HFFc6 (cell line): ENCODE measurements at places on chromosomes 7 and 10. TPM values are rescaled to one million over a fixed set of nuclear protein-coding genes. Genes with fewer than 3 reads are reported as not detected.

GRCh38 chr10:13685885-13686284 lies 99.1 kb downstream of the PRPF18 start:
- peaks cover 2% of the 10 kb centered on the region; the same call in 1 of the 2 replicates for H3K27me3 ChIP-seq
- H3K4me3 ChIP-seq: no peak overlapping the region
- H3K36me3 ChIP-seq: peaks cover 66% of the 10 kb centered on the region
- peaks cover 48% of the 10 kb centered on the region for H3K4me1 ChIP-seq
- peak overlapping the region; percentile 91 for H3K27ac ChIP-seq
- DNase-seq: no peak

GRCh38 chr7:131878777-131879176 lies 322.3 kb upstream of the PODXL start:
- H3K27ac ChIP-seq: no peak overlapping the region

GRCh38 chr10:6279540-6280267 lies 77.0 kb downstream of the PFKFB3 start:
- peak; percentile 64 for DNase-seq
- peak overlapping the region; percentile 56 for H3K4me3 ChIP-seq
- peaks cover 36% of the 10 kb centered on the region for H3K4me1 ChIP-seq
- no peaks in the 10 kb centered on the region; the same call in 1 of the 2 replicates for H3K27me3 ChIP-seq
- no peaks in the 10 kb centered on the region for H3K36me3 ChIP-seq

- H3K27ac ChIP-seq: no peak overlapping the region
- H3K36me3 ChIP-seq: no peaks in the 10 kb centered on the region
- no peak overlapping the region for H3K4me3 ChIP-seq
- DNase-seq: no peak
- H3K4me1 ChIP-seq: peaks cover 9% of the 10 kb centered on the region
- H3K27me3 ChIP-seq: peaks cover 2% of the 10 kb centered on the region
Observed at GRCh38 chr7:100221231-100221718, 1.5 kb downstream of the PVRIG start.

- peaks cover 55% of the 10 kb centered on the region for H3K4me1 ChIP-seq
- H3K27me3 ChIP-seq: peaks cover 2% of the 10 kb centered on the region; the same call in 1 of the 2 replicates
- no peaks in the 10 kb centered on the region for H3K36me3 ChIP-seq
- peak overlapping the region; percentile 23 for H3K4me3 ChIP-seq
- no peak for DNase-seq
- H3K27ac ChIP-seq: peak overlapping the region; percentile 36; the same call in 1 of the 2 replicates
Observed at GRCh38 chr10:109996225-109996624, 11.6 kb upstream of the ADD3 start.

- peaks cover 37% of the 10 kb centered on the region for H3K4me1 ChIP-seq
- DNase-seq: peak; percentile 93
- peaks cover 2% of the 10 kb centered on the region; the same call in 1 of the 2 replicates for H3K27me3 ChIP-seq
- H3K4me3 ChIP-seq: no peak overlapping the region
Observed at GRCh38 chr7:121544726-121545125, 148.6 kb upstream of the FAM3C start.

DNA sequence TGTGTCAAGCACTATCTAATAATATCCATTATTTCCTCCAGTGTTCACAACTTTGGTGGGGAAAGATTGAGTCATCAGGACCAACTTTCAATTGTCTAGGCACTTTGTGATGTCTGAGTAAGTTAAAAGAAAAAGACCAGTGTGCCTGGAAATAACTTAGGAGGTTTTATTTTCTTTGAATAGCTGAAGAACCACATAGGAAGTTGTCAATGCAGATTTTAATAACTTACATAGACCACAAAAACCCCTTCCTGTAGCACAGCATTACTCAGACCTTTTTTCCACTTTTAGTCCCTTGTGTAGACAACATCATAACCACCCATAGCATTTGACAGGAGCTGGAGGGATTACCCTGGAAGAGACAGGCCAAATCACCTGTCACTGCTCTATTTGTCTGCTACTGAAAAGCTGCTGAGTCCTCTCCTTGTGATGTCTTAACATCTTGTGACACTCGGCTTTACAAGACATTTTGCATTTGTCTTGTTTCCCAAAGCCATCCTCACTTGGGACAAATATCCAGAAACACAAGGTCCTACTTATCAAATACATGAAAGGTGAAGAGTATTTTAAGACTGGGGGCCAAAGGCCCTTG lies 241.5 kb upstream of the PTER start:
- H3K4me1 ChIP-seq: no peaks in the 10 kb centered on the region
- DNase-seq: no peak

DNA sequence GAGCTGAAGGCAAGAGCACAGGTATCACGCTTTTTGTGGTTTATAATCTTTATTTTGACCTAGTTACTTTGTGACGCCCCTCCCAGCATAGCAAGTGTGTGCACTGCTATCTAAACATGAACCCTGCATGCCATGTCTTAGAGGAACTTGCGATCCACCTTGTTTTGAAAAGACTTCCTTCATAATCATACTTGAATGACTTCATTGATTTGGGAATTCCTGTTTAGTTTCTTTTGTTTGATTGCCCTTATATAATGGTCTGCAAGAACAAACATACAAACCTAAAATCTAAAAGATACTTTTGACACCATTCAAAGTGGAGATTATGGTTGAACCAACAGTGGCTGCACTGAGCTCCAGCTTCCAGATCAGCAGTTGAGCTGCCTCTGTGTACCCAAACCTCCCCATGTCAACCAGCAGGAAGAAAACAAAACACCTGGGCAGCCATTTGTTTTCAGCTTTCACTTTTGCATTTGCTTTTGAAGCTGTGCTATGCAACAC lies 132.6 kb downstream of the CELF2 start:
- H3K27me3 ChIP-seq: peaks cover 6% of the 10 kb centered on the region
- H3K27ac ChIP-seq: no peak overlapping the region
- no peak for DNase-seq
- H3K4me3 ChIP-seq: no peak overlapping the region
- H3K36me3 ChIP-seq: no peaks in the 10 kb centered on the region

The A1CF gene
- total RNA-seq: not detected in 3 replicates

The SPDYE6 gene
- not detected in 3 replicates for total RNA-seq

The ADAP1 gene
- total RNA-seq: 0.64 to 1.6 TPM (median 0.86 TPM) in 3 replicates

The MLLT10 gene
- total RNA-seq: 20.9 to 26.2 TPM (median 23.5 TPM) in 3 replicates
